NCI-H1694 (cell line): ENCODE measurements at places on chromosomes 2 and 18.

GRCh38 chr2:44813165-44813564 lies 128.3 kb upstream of the SIX3 start:
- no peak for DNase-seq

DNA sequence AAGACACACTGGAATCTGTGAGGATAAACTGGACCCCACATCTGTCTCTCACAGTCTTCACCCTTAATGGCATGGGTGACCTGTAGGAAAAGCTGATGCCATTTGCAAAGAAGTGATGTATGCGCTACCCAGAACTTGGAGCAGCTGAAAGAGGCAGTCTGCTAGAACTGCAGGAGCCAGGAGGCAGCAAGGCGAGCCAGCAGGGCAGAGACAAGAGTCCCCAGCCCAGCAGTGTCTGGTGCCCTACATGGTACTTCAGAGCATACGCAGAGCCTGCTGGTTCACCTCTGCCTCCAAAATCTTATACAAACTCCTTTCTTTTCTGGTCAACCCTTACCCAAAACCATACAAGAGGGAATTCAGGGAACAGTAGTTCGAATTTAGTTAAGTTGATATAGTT lies 683.1 kb upstream of the RAB6C start:
- DNase-seq, result no peak

GRCh38 chr2:169771021-169771420 lies 27.6 kb upstream of the SSB start:
- no peak for DNase-seq

GRCh38 chr2:211086049-211086448 lies 529.6 kb downstream of the CPS1 start:
- no peak for DNase-seq

- peak; percentile 66 for DNase-seq
Measured at GRCh38 chr2:222563106-222563718, 92.7 kb downstream of the FARSB start.

GRCh38 chr2:121189661-121190381 lies 95.2 kb downstream of the TFCP2L1 start:
- no peak for DNase-seq

GRCh38 chr2:119407430-119408220 lies 24.0 kb upstream of the TMEM37 start:
- peak; percentile 62 for DNase-seq

DNA sequence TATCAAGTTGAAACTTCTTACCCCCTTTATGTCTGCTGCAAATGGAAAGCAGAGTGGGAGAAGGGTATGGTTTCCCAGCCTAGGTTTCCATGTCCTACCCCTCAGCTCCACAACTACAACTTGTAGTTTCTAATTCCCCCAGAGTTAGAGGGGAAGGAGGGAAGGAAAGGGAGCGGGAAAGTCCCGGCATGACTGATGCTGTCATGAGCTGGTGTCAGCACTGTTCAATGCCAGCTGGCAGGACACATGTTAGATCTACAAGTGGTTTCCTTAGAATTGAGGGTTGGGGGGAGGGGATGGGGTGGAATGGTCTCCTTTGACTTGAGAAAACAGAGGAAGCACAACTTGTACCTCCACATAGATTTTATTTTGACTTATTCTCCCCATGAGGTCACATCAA lies 194.0 kb downstream of the MBD2 start:
- DNase-seq, result no peak

- no peak for DNase-seq
Measured at GRCh38 chr2:48380208-48380607, 149.7 kb upstream of the STON1 start.

DNA sequence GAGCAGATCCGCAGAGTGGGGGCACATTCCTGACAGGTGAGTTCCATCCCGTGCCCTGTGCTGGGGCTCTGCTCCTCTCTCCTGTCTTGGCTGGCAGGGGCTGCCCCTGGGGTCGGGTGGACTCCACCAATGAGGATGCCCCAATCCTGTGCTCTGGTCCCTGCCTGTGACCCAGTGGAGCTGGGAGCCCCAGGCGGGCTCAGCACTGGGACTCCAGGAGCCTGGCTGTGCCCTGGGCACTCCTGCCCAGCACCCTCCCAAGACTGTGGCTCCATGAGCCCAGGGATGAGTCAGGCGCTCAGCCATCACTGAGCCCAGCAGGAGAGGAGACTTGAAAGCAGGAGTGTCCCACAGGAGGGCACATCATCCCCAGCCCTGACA lies 53.9 kb downstream of the MBP start:
- DNase-seq, result no peak

- no peak for DNase-seq
Measured at GRCh38 chr2:16680781-16681180, 15.1 kb upstream of the CYRIA start.

DNA sequence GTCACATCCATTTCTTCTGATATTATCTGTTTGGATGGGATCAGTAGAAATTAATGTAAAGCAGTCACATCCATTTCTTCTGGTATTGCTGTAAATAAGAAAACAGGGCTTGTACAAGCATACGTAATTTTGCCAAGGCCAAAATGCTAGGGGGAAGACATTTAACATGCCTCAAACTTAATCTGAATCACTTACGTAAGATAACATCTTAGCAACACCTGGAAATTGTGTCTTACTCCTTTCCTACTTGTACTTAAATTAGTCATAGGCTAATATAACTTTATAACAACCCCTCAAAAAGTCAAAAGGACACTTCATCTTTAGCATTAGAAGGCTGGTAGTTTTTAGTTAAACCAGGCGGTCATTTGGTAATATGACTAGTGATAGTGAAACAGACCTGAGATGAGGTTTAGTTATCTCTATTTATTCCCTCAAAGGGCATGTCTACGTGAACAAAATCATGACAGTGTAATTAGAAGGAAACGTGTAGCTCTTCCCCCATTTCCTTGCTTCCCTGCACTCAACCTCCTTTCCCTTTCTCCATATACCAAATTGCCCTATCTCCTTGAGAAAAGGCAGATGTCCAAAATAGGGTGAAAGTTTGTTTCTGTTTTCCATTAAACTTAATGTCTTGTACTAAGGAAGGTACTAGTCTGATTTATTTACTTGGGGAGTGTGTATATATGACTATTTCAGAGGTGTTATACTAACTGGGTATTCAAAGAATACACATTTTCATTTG lies 99.3 kb upstream of the FZD5 start:
- no peak for DNase-seq

- no peak for DNase-seq
Measured at GRCh38 chr2:162057426-162057825, 16.6 kb downstream of the DPP4 start.

GRCh38 chr18:820591-821165 lies 8.6 kb upstream of the YES1 start:
- DNase-seq, result no peak

DNA sequence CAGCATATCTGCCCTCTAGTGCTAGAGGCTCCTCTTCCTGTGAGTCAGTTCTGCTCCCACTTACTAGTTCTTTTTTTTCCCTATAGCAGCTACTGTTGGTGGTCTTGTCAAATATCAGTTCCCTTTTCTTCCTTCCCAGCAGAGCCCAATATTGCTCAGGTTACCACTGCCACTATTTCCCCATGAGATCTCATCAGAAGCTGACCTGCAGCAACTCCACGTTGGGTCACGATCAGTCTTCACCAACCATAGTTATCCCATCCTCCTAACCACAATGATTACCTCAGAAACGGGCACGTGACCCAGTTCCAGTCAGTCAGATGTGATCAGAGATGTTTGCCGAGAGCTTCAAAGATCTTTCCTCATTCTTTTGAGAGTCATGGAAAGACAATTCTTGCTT lies 59.7 kb upstream of the CAPN13 start:
- DNase-seq, result no peak

DNA sequence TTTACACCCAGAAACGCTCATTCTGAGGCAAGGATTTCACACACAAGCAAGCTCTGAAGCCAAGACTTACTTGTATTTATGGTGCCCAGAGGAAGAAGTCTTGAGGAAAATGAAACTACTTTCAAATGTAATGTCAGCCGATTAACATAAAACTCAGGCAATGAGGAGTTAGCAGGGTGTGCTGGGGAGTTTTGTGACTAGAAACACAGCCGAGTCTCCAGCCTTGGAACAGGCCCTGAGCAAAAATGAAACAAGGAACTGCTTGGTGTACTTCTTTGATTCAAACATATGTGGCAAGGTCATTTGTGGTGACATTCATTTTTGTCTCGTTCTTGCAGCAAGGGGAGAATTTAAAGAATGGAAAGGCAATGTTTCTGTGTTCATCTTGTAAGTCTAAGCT lies 4.5 kb downstream of the DYTN start:
- no peak for DNase-seq

- no peak for DNase-seq
Measured at GRCh38 chr18:74389991-74390390, 67.1 kb downstream of the DIPK1C start.

DNA sequence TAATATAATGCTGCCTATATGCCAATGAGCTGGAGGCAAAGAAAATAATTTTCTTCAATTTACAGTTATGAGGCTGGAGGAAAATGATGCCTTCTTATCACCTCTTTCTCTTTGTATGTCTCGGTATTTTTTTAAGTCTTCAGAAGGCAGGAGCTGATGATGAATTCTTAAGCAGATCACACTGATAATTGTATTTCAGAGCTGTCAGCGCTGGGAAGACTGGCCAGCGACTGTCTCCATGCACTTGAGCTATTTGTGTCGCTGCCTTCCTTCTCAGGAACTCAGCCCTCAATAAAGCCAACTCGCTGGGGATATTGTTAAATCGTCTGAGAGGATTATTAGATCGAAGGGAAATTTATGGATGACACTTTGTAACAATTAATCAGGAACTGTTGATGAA lies 40.3 kb downstream of the PTGR3 start:
- no peak for DNase-seq

DNA sequence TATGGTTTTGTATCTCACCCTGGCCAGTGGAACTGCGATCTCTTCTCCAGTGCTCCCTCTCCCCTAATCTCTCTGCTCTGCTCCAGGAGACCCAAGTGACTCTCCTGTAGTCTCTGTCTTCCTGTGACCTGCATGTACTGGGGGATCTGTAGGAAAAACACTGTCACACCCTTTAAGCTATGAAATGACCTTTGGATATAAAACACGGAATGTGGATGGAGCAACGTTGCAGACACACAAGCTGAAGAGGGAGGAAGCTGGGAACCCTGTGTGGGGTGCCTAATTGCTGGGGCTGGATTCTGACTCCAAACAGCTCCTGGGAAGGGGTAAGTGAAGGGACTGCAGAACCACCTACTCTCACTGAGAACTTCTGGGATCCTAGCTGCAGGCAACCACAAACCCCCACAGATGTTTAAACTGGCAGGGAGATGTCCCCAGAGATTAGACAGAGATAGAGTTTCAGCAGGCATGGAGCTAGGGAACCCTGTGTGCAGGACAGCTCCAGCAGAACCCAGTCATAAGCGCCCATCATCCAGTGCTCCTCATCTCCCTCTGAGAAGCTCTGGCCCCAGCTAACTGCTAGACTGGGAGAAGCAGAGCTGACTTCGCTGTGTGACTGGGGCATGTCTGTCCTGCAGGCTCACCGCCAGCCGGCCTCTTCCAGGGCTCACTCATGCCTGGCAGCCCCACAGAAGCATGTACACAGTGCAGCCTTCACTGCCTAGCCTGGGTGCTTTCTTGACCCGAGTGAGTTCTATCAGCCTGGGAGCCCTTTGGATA lies 482.7 kb upstream of the SETBP1 start:
- no peak for DNase-seq
